Skeletal muscle tissue (tissue), 5 donors: ENCODE measurements at places on chromosomes 3 and 15. TPM values are rescaled to one million over a fixed set of nuclear protein-coding genes. Genes with fewer than 3 reads are reported as not detected.

Gene CMTM6
- total RNA-seq, result 26.6 TPM

Gene RNU5B-1
- not detected for total RNA-seq

Gene SLC49A4
- total RNA-seq, result 11.5 TPM

Gene CLDN16
- under 0.01 TPM for total RNA-seq

Gene IL16
- 4.7 TPM for total RNA-seq

Gene PAQR9
- total RNA-seq, result under 0.01 TPM

Gene GABRA5
- total RNA-seq, result 1.6 TPM

Gene CKMT1B
- total RNA-seq, result under 0.01 TPM

Gene DNAJA4
- total RNA-seq, result 22.4 TPM

Gene CHRM5
- total RNA-seq, result not detected

Gene IQCF2
- not detected for total RNA-seq

Gene ADPRH
- total RNA-seq, result 5.2 TPM

Gene HTR3E
- total RNA-seq, result not detected

Gene CELSR3
- under 0.01 TPM for total RNA-seq

Gene DUOXA2
- not detected for total RNA-seq

Gene ZMYND10
- total RNA-seq, result 0.52 TPM

Gene DHFR2
- 3.7 TPM for total RNA-seq
